ENCODE measurements at places on chromosomes 2 and 18.

DNA sequence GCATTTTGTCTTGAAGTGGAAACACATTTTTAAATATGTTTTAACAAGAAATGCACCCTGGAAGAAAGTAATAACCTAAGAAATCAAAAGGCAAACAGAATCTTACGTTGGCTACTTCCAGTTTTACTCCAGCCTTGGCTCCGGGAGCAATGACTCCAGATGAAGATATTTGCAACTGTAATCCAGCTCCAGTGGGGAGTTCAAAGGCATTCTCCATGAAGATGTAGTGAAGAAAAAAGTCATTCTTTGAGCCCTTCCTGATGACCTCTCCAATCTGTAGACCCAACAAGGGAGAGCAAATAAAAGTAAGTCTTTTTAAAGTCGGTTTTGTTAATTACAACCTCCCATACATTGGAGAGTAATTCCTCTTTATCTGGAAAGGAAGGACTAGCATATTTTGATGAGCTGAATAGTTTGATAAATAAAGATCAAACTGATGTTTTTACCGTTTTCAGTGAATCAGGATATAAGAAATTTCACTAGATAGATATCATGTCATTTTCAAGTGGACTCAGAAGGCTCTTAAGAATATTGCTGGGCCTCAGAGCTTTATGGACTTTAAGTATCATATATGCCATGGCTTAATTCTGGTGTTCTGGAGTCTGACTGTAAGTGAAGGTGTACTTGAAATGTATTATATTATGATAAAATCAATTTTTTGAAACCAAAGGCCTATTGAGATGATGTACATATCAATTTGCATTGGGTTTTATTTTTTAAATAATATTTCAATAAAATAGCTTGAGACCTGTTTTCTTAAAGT is 20.3 kb downstream of the APOB start:
- no peak for DNase-seq

GRCh38 chr2:226483745-226484619 is 315.6 kb downstream of the IRS1 start:
- DNase-seq: no peak

DNA sequence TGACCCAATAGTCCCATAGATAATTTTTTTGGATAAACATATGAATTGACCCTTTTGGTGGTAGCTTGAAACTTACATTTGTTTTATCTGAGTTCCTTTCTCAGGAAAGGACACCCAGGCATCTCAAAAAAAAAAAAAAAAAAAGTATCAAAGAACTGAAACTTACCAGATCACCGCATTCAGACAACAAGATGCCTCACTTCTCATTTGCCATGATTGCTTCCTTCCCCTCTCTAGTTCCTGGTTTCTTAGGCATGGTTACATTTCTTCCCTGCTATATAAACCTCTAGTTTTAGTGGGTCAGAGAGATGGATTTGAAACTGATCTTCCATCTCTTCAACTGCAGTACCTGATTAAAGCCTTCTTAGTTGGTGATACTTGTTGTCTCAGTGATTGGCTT is 240.1 kb downstream of the ACKR3 start:
- no peak for DNase-seq

DNA sequence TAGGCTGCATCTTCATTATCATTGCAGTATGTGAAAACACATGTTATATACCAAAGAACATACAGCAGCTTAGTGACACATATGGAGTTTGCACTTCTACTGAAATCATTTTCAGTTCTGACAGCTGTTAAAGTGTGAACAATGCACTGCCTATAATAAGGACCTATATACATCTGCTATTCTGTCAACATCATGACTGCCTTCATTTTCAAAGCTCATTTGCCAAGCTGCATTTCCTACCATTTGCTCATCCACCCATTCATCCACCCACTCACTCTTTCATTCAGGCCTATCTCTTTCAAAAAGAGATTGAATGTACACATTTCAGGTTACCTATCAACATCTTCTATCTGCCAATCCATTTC is 81.7 kb upstream of the STK17B start:
- DNase-seq: no peak

- DNase-seq: no peak
Measured at GRCh38 chr2:241142593-241142992, 6.7 kb downstream of the PASK start.

GRCh38 chr2:227799202-227799601 is 14.4 kb upstream of the CCL20 start:
- no peak for DNase-seq

GRCh38 chr18:58562146-58562998 is 66.5 kb downstream of the ALPK2 start:
- DNase-seq: no peak

GRCh38 chr2:134402410-134402809 is 148.5 kb downstream of the MGAT5 start:
- no peak for DNase-seq

- no peak for DNase-seq
Measured at GRCh38 chr2:233130024-233130423, 69.9 kb downstream of the INPP5D start.

- no peak for DNase-seq
Measured at GRCh38 chr2:14909795-14910194, 277.3 kb downstream of the LRATD1 start.

DNA sequence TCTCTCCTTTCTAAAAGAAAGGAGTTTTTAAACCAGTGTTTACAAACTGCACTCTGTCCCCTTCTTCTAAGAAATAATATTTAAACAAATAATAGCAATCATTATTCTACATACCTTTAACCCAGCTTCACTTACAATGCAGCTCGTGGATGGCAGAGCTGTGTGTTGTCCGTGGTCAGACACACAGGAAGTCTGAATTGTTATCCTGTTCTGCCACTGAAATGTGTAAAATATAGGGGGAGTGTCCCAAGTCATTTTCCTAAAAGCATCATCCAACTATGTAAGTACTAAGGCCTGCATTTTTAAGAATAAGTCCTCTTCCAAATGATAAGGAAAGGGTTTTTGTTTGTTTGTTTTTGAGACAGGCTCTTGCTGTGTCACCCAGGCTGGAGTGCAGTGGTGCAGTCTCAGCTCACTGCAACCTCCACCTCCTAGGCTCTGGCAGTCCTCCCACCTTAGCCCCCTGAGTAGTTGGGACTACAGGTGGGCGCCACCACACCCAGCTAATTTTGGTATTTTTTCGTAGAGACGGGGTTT is 2.7 kb upstream of the PPP4R1 start:
- no peak for DNase-seq

GRCh38 chr2:143852759-143853158 is 667.2 kb downstream of the ZEB2 start:
- no peak for DNase-seq

- no peak for DNase-seq
Measured at GRCh38 chr2:36238106-36238505, 117.5 kb upstream of the CRIM1 start.

GRCh38 chr2:120565929-120566328 is 169.7 kb upstream of the GLI2 start:
- DNase-seq: no peak

DNA sequence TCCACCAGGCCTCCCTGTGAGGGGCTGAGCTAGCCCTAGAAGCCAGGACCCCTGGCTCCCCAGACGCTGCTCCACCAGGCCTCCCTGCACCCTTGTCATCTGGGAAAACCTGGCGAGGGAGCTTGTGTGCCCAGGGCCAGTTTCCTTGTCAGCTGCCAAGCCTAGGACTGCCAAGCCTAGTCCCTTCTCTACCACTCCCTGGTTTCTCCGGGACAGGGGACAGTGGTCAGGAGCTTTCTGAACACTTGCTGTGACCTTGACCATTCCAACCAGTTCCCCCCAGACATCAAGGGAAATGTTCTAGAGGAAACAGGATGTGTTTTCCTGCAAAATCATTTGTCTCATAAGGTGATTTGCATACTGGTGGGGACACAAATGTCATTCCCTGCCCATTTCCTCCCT is 41.3 kb upstream of the MRPL33 start:
- no peak for DNase-seq

GRCh38 chr18:4412286-4412685 is 42.8 kb downstream of the DLGAP1 start:
- no peak for DNase-seq

- no peak for DNase-seq
Measured at GRCh38 chr18:70004696-70005095, 57.0 kb upstream of the CD226 start.

DNA sequence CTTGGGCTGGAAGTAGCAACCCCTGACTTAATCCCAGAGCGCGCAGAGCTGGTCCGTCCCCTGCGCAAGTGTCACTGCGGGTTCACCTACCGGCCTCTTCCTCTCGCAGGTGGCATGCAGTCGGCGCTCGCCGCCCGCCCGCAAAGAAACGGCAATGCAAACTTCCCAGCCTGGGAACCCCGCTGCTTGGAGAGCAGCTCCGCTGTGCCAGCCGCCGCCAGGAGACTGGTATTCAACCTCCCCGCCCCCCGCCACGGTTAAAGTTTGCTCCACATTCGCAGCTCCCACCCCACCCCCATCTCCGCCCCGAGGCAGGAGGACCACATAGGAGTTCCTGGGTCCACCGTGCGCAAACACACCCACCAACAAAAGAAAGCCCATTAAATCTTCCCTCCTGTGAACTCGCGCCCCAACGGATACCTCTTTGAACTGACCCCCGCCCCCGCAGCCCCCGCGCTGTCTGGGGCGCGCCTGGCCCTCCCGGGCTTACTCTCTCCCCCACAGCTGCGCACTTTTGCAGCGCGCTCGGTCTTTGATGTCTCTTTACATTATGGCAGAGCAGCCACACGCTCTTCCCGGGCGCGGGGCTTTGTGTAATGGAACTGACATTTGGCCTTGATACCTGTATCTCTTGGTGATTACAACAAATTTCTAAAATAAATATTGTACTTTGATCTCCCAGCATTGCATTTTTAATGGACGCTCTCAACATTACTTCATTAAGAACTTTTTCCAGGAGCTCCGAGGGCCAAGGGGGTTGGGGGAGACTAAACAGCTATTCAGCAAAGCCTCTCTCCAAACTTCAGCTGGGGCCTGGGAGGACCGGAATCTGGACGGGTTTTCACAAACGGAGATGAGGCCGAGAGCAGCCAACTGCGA is 3.1 kb upstream of the SP5 start:
- DNase-seq: no peak

DNA sequence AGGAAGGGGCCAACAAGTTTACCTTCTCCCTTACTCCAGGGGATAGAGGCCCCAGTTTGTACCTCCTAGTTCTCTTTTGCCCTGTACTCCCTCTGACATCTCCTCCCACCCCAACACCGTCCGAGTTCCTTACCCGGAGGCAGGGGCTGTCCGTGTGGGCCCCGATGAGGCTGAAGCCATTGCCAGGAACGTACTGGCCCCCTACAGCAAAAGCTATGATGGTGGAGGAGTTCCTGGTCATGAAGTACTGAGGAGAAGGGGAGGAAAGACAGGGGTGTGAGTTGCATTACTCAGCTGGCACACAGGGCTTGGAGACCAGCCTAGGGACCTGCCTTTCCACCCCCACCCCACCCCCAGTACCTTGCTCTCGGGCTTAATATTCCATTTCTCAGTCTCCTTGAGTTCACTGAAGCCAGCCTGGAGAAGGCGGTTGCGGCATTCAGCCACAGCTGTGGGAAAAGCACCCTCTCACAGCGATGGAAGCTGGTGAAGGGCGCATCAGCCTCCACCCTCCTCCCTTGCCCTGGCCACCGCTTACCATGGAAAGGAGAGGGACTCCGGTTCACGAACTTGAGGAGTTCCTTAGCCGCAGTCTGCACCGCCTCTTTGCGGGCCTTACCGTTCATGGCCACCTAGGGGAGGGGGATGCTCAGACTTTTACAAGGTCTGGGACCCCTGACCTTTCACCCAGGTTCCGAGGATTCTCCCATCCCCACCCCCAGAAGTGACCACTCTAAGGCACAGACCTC is 1.0 kb downstream of the DNPEP start:
- no peak for DNase-seq

- no peak for DNase-seq
Measured at GRCh38 chr2:61158356-61158955, 3.5 kb upstream of the C2orf74 start.

GRCh38 chr2:155266583-155266982 is 568.1 kb downstream of the KCNJ3 start:
- no peak for DNase-seq

- DNase-seq: no peak
Measured at GRCh38 chr2:54955358-54956110, 94.7 kb downstream of the RTN4 start.

DNA sequence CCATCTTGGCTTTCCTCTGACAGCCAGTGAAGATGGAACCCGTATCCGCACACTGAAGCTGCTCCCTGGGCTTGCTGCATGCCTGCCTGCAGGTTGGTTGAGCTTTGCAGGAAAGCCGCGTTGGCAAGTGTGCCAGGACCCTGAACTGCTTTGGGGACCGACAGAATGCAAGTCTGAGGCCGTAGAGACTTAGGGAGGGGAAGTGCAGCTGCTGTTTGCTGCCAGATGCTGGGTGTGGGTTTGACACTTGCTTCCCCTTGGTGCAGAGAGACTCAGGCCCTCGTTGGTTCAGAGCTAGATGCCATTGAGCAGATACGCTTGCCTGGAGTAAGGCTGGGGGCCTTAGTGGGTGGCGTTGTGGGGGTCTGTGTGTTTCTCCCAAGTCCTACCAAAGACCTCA is 13.1 kb upstream of the PHLPP1 start:
- no peak for DNase-seq

GRCh38 chr2:2623939-2624338 is 292.9 kb upstream of the MYT1L start:
- no peak for DNase-seq

GRCh38 chr18:63146828-63147409 is 172.7 kb downstream of the BCL2 start:
- no peak for DNase-seq

DNA sequence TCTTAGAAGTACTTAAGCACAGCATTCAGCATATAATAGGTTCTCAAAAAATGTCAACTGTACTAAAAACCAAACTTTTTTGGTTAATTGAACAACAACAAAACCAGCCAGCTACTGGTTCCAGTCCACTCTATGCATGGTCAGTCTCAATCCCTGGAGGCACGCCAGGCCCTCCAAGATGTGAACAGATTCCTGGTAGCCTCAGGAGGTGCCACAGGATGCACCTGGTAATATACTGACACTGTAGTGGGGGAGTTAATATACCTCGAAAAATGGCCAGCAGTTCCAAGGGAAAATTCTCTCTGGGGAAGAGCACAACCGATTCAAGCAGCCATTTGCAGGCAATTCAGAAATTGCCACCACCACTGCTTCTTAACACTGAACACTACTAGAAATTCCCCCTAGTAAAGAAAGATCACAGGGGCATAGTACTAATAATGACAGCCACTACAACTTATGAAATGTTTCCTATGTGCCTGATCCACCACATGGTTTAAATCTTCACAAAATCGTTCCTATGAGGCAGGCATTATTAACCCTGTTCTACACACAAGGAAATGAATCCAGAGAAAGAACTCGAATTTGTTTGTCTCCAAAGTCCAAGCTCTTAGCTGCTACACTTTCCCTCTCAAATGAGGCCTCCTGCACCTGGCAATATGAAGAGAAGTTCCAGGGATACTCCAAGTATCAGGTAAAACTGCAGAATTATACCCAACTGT is 3.4 kb downstream of the MGAT4A start:
- peak; percentile 45 for DNase-seq
